ENCODE measurements at places on chromosomes 2 and 18.
A peak's percentile ranks its signal among the peaks of the same experiment; 100 is the strongest.

- no peak within 1 kb of the TSS for H3K27ac ChIP-seq
- no peaks in the 10 kb centered on the region for H3K36me3 ChIP-seq
- H3K4me1 ChIP-seq = peaks cover 23% of the 10 kb centered on the region
- H3K4me3 ChIP-seq = peak within 1 kb of the TSS; percentile 58
Observed at GRCh38 chr2:75199428-75200011, at the start of gene TACR1. TACR1 (minus strand) TSS chr2:75199520; CDS start chr2:75198934, 586 bp downstream.

GRCh38 chr2:173282795-173283545 lies 71.7 kb upstream of the CDCA7 start:
- H3K36me3 ChIP-seq = no peaks in the 10 kb centered on the region
- H3K27ac ChIP-seq = no peak overlapping the region
- H3K4me1 ChIP-seq = no peaks in the 10 kb centered on the region
- DNase-seq = no peak

GRCh38 chr2:35184471-35184870 lies 1171.1 kb upstream of the CRIM1 start:
- H3K4me3 ChIP-seq = no peak overlapping the region
- no peak overlapping the region for H3K27ac ChIP-seq
- no peak for DNase-seq

GRCh38 chr2:130826821-130827501 lies 9.8 kb upstream of the ARHGEF4 start:
- DNase-seq = no peak
- H3K27me3 ChIP-seq = peaks cover 11% of the 10 kb centered on the region
- H3K4me1 ChIP-seq = no peaks in the 10 kb centered on the region
- no peaks in the 10 kb centered on the region for H3K36me3 ChIP-seq
- no peak overlapping the region for H3K4me3 ChIP-seq

DNA sequence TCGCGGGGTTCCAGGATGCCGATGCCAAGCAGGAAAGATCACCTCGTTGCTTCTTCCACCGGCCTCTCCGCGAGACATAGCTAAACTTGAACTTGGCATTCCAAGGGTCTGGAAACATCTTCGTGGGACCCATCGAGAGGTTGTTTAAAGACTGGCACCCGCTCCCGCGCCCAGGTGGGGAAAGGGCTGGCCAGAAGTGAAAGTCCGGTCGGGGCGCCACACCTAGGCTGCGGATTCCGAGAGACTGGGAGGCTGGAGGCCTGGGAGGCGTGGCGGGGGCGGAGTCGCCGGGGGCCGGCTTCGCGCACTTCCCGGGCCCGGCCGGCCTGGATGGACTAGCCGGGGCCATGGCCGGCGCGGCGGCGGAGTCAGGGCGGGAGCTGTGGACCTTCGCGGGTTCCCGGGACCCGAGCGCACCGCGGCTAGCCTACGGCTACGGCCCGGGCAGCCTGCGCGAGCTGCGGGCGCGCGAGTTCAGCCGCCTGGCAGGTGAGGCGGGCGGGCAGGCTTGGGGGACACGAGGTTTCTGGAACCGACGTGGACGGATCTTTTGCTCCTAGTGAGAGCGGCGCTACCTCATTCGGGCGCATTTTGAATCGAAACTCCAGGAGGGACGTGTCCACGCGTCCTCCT lies at the start of gene MOCOS:
Gene MOCOS (plus strand): TSS at position 305 of the 633 bp plus-strand sequence. CDS start 43 bp downstream, at position 348.
- peak; percentile 82 for DNase-seq
- H3K36me3 ChIP-seq = no peaks in the 10 kb centered on the region
- H3K27ac ChIP-seq = no peak within 1 kb of the TSS
- H3K27me3 ChIP-seq = peaks cover 15% of the 10 kb centered on the region
- H3K4me3 ChIP-seq = peak within 1 kb of the TSS; percentile 67

GRCh38 chr2:223090540-223091235 lies 38.7 kb downstream of the KCNE4 start:
- peaks cover 16% of the 10 kb centered on the region for H3K4me1 ChIP-seq
- no peaks in the 10 kb centered on the region for H3K36me3 ChIP-seq
- DNase-seq = no peak
